Temporal lobe (tissue), 4 donors: ENCODE measurements at places on chromosomes 11 and 22. TPM values are rescaled to one million over a fixed set of nuclear protein-coding genes. Genes with fewer than 3 reads are reported as not detected.

Gene MAPK8IP1
- total RNA-seq = 75.0 TPM

Gene LMO2
- total RNA-seq = 13.5 TPM

Gene RIMBP3B
- total RNA-seq = 0.98 TPM

Gene B4GALNT4
- 67.6 TPM for total RNA-seq

Gene TEX12
- 0.49 TPM for total RNA-seq

Gene DGCR6
- total RNA-seq = 6.4 TPM

Gene OR52L1
- total RNA-seq = 0.25 TPM
